ENCODE measurements at places on chromosomes 12 and 14. TPM values are rescaled to one million over a fixed set of nuclear protein-coding genes. Genes with fewer than 3 reads are reported as not detected.

- DNase-seq: no peak
Observed at GRCh38 chr12:100365411-100365810, 8.5 kb downstream of the SLC17A8 start.

- DNase-seq: no peak
Observed at GRCh38 chr14:65261946-65262345, 150.6 kb upstream of the FUT8 start.

GRCh38 chr12:13503094-13503835 lies 306.7 kb downstream of the EMP1 start:
- DNase-seq: no peak

GRCh38 chr12:128657378-128657777 lies 166.4 kb downstream of the SLC15A4 start:
- no peak for DNase-seq

The TPH2 gene
- not detected for total RNA-seq

The TEX22 gene
- total RNA-seq: 0.56 TPM

The KRT78 gene
- total RNA-seq: not detected

DNA sequence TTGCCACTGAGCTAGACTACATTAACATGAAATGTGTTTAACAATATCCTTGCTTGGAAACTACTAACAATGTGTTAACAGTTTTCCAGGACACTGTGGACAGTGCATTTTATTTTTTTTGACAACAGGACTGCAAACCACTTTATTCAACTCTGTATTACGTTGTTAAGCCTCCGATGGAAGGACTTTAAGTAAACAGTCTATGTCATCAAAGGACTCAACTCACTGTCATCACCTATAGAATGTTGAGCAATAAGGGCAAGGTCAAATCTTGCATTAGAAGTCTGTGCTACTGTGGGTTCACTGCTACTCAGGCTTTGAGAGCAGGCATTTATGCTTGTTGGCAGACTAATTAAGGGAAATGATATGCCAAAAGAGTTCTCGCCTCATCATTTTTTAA lies 483.7 kb downstream of the FLRT2 start:
- DNase-seq: no peak

GRCh38 chr12:122159882-122160281 lies 14.1 kb downstream of the IL31 start:
- DNase-seq: no peak

- DNase-seq: no peak
Observed at GRCh38 chr14:63892265-63892664, 39.5 kb downstream of the SYNE2 start.

DNA sequence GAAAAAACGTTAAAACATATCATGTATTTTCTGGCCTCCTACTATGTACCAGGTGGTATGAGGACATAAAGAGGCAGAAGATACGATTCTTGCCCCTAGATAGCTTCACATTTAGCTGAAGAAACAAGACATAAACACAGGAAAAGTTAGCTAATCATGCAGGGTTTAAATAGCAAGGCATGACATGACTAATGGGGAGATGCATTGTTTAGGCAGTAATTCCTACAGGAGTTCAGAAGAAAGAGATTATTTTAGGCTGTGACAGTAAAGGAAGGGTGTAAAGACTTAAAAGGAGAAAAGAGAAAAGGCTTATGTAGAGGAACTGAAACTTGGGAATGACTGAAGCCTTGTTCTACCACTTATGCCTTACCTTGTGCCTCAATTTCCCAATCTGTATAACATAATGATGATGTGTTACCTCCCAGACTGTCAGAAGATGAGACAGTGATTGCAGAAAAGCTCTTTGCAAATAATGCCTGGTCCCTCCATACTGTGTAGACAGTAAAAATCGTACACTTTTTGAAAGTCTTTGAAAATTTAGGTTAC lies 44.4 kb downstream of the PRKCH start:
- DNase-seq: no peak

DNA sequence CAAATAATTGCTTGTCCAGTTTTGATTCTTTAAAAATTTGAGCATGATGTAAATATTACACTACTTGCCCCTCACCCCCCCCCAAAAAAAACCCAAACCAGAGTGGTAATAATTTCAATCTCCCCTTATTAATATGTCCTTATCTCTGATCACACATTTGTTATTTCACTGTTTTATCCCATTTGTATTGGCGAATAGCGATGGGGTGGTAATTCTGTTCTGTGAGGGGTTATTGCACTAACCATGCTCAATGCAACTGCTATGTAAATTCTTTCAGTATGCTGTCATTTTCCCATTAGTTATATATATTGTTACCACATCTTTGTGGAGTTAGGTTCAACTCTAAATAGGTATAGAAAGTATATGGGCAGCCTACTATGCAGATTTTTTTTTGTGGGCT lies 1.1 kb downstream of the RIMKLB start:
- DNase-seq: no peak

DNA sequence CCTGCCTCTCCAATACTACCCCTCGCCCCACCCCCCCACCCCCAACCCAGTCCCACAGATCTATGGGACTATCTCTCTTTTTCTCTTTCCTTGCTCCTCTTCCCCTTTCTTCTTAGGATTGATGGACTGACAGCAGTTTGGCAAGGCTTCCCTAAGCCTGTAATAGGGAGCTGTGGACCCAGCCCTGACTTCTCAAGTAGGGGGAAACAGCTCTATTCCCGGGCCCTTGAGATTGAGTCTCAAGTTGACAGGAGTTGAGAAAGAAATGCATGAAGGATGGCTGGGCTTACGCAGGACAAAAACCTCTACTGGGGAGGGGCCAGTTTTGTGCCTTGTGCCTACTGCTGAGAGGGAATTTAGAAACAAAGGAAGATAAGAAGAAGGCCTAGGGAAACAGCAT lies 60.4 kb downstream of the SMUG1 start:
- no peak for DNase-seq

DNA sequence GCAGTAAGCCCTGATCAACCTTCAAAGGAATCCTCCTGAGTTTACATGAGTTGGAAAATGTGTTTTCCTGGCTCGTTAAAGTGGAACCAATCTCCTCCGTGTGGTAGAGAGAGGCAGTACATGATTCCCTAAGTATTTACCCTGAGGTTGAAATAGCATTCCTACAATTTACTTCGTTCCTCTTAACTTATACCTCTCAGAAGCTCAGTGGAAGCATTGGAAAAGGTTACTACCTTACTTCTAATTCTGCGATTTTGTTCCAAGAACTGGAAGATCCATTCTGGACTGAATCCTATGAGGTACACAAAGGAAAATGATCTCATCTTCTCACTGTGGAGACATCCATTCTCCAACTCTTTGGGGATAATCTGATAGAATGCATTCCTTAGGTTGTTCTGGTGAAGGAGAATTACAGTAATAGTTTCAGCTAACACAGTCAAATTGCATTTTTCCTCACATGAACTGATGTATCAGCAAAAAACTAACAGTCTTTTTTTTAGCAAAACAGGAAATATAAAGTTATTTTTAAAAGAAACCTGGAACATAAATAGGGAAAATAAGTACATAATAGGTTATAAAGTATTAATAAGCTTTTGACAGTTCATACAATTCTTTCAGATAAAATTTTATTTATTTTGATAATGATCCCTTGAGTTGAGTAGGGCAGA lies 475.6 kb downstream of the PDZRN4 start:
- no peak for DNase-seq

- DNase-seq: no peak
Observed at GRCh38 chr12:3747543-3747942, 5.4 kb downstream of the CRACR2A start.

DNA sequence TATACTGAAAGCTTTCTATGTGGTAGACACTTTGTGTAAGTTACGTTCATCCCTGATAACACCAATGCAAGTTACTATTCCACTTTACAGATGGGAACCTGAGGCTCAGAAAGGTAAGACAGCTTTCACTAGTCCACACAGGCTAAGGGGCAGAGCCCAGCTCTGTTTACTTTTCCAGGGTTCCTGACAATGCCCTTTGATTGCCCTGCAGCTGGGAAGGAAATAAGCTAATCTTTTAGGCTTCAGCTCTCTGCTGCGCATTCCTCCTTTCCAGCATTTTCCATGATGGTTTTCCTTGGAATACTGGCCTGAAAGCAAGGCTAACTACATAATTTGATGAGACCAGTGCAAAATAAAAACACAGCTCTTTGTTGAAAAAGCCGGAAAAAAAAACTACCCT lies 185.7 kb upstream of the BTG1 start:
- no peak for DNase-seq

GRCh38 chr12:4275016-4275869 lies 1.7 kb downstream of the CCND2 start:
- no peak for DNase-seq

DNA sequence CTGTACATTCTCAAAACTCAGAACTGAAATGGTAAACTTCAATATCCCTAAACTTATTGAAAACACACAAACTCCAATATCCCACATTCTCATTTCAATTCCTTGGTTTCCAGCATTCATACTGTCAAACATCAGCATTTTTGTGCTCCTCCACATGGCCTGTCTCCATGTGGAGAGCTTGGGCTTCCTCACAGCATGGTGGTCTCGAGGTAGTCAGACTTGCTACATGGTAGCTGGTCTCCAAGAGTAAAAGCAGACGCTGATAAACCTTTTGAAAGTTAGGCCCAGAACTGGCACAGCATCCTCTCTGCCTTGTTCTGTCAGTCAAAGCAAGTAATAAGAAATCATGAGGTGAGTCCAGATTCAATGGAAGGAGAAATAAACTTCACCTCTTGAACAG lies 70.5 kb downstream of the VCPKMT start:
- no peak for DNase-seq

The KRT3 gene
- total RNA-seq: not detected

GRCh38 chr12:110744151-110744571 lies 1.5 kb upstream of the PPP1CC start:
- no peak for DNase-seq

The CMTM5 gene
- not detected for total RNA-seq

The SIX6 gene
- total RNA-seq: not detected

DNA sequence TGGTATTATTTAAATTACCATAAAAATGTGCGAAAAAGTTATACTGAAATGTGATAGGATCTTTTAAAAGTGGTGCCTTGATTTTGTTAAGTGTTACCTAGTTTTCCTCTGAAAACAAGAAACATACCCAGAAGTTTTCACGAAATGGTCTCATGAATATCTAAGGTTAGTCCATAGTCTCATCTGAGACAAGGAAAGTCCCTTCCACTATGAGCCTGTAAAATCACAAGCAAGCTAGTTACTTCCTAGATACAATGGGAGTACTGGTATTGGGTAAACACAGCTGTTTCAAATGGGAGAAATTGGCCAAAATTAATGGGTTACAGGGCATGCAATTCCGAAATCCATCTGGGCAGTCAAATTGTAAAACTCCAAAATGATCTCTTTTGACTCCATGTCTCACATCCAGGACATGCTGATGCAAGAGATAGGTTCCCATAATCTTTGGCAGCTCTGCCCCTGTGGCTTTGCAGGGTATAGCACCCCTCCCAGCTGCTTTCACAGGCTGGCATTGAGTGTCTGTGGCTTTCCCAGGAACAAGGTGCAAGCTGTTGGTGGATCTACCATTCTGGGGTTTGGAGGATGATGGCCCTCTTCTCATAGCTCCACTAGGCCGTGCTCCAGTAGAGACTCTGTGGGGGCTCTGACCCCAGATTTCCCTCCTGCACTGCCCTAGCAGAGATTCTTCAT lies 271.4 kb downstream of the NAV3 start:
- no peak for DNase-seq

The GPR162 gene
- 0.54 TPM for total RNA-seq

DNA sequence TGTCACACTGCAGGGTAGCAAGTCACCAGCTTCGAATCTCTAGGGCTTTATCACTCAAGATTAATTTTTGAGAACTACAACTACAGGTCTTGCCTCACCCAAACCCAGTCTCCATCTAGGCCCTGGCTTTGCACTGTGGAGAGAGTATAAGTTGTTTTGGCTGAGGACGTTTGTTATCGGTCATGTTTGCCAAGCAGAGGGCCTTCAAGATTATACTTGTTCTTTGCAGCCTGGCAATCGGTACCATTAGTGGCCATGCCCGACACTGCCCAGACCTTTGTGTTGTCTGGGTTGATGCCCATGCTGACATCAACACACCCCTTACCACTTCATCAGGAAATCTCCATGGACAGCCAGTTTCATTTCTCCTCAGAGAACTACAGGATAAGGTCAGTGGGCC lies 25.7 kb downstream of the ARG2 start:
- DNase-seq: no peak

The ENTPD5 gene
- 8.8 TPM for total RNA-seq

Data from activated naive CD8-positive, alpha-beta T cell treated with anti-CD3 and anti-CD28 coated beads for 36 hours (primary cell).